ENCODE measurements at places on chromosomes 3 and 15.

- DNase-seq, result no peak
Measured at GRCh38 chr3:174907027-174907426, 47.9 kb downstream of the NAALADL2 start.

DNA sequence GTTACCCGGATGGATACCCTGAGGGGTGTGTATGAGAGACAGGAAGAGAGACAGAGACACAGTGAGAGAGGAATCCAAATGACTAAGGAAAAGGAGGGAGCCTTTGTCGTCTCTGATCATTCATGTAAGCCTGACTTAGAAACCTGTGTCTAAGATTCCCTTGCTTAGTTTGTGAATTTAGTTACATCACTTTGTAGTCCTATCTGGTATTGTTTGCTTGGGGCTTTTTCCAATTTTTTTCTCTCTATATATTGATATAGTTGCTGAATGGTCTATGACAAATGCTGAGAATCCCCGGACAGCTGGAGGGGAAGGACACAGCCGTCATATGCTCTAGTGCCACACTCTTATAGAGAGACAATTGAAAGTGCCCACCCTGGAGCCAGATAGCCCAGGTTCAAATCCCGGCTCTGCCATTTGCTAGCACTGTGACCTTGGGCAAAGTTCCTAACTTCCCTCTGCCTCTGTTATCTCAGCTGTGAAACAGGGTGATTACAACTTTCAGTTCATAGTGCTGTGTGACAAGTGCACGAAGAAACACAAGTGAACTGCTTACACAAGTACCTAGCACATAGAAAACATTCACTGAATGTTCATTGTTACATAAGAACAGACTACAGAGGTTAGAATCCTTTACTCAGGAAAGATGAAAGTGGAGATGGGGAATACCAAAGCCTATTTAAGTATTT, 6.0 kb downstream of the SLC24A5 start:
- DNase-seq, result no peak

DNA sequence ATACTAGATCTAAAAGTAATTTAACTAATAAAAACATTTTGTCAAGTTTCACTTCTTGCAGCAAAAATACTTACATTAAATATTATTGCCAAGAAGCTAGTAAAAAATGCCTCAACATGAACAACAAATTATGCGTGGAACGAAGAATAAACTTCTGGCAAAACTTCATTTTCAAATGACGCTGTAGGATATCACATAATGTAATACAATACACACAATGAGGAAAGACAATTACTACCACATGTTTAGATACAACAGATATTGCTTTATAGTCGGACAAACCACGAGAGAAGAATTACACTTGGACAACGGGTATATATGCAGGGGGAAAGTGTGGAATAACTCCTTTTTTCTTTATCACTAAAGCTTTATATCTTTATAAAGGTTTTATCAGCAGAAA, 21.6 kb downstream of the P3H2 start:
- DNase-seq, result no peak

DNA sequence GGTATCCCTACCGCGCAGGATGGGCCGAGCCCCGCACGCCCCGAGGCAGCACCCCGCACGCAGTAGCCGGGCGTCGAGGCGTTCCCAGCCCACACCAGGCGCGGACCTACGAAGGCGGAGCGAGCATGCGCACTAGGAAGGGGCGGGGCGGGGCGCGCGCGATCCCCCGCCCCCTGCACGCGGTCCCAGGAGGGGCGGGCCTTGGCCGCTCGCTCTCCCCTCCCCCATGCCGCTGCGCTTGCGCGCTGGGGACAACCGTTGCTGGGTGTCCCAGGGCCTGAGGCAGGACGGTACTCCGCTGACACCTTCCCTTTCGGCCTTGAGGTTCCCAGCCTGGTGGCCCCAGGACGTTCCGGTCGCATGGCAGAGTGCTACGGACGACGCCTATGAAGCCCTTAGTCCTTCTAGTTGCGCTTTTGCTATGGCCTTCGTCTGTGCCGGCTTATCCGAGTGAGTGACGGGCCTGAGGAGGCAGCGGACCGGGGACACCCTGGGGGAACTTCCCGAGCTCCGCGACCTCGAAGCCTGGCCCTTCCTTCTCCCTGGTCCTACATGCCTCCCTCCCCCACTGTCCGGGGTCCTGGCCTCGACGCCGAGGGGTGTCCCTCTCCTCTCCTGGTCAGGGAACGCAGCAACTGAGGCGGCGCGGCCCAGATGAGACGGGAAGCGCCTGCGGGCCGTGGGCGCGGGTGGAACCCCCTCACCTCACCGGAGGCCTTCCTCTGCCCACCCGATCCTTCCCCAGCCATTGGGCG, at the start of gene SPESP1:
TSS of gene SPESP1 (plus strand) at position 258 of the 755 bp plus-strand sequence. CDS start at position 387, 129 bp downstream.
- no peak for DNase-seq

GRCh38 chr3:4416961-4417360, 50.1 kb downstream of the SUMF1 start:
- DNase-seq, result no peak

GRCh38 chr15:78570710-78571109, 5.4 kb downstream of the CHRNA5 start:
- DNase-seq, result no peak

GRCh38 chr15:40274350-40275274, 8.3 kb downstream of the ANKRD63 start:
- DNase-seq, result peak; percentile 66

DNA sequence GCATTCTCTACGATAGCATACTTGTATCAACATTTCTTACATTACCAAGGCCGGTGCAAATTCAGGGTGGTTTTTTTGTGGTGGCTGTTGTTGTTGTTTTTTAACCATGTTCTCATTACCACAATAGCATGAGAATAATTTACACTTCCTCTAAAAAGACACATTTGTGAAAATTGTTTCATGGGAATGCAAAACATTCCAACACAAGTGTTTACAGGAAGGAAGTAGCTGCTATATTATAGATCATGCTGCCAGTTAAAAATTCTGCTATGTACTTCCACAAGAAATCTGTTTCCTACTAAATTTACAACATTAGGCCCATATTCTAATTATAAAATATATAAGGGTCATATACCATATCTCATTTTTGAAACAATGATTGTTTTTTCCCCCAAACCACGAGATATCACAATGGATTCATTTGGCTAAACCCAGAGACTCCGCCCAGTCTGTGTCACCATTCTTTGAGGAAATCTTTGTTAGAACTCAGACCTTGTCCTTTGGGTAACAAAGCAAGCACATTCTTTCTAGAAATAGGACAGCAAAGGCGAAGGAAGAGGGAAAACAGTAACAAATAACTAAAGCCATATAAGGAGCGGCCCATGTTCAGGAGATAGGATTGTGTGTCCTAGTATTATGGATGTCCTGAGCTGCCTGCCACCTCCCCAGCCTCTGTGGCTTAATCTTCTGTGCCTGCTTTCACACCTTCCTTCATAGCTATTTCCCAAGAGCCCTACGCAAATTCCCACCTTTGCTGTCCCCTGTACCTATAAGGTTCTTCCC, 60.1 kb downstream of the UACA start:
- DNase-seq, result no peak

DNA sequence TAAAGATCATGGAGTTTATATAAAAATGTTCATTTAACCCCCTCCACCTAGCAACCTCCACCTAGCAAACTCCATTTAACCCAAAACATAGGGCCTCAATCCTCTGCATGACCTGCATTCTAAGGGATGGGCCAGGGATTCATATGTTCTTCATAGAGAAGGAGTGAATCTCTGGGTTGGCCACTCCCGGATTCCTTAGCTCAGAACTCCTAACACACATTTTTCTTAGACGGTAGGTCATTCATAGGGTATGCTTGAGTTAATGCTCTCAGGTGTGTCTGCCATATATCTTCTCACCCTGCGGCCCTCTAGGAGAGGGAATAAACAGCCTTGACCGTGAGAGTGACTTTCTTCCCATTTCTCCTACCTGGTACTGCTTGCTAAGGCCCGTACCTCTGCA, 102.0 kb upstream of the IGSF10 start:
- no peak for DNase-seq

DNA sequence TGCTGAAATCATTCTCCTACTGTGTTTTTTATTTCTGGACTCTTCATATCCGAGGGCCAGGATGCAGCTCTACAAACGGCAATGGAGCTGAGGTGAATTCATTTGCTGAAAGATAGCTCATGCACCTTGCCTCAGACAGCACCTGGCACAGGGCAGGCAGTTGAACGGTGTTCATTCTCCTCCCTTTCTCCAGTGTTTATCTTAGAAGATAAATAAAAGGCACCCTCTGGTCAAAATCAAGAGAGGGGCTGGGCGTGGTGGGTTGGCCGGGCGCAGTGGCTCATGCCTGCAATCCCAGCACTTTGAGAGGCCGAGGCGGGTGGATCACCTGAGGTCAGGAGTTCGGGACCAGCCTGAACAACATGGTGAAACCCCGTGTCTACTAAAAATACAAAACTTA, 79.3 kb upstream of the LMOD3 start:
- DNase-seq, result no peak

GRCh38 chr3:169894110-169894509, 17.3 kb upstream of the SAMD7 start:
- no peak for DNase-seq

DNA sequence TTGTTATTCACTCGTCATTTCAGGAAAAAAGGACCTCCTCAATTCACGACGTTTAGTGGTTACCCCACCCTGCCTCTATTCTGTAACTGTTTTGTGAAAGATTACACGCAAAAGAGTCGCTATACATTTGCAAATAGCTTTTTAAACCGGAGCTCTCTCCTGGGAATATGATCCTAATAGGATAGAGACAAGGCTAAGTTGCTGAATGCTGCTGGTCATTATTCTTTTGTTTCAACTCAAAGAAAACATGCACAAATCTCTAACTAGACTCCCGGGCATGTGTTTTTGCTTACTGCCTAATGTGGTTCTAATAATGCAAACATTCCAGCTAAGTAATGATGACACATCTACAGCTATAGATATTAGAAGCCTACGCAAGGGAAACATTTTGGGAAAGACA, 214.6 kb upstream of the MDFIC2 start:
- DNase-seq, result no peak

GRCh38 chr15:91289324-91289723, 189.3 kb downstream of the SV2B start:
- DNase-seq, result no peak

- no peak for DNase-seq
Measured at GRCh38 chr15:63915209-63915872, 81.6 kb upstream of the HERC1 start.

DNA sequence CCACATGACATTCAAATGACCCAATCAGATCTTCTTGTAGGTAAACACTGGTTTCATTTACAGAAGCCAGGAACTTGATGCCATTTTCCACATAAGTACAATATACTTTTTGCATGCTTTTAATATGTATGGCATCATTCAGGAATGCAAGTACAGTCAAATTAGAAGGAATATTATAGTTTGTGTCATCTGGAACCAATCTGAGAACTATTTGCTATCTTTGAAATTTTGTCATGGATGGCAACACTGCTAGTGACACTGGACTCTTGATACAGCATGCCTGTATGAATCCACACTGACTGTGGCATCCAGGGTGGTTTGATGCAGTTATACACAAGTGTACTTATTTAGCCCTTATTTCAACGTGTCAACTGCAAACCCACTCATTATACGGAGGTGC, 141.6 kb downstream of the EBLN2 start:
- DNase-seq, result no peak

DNA sequence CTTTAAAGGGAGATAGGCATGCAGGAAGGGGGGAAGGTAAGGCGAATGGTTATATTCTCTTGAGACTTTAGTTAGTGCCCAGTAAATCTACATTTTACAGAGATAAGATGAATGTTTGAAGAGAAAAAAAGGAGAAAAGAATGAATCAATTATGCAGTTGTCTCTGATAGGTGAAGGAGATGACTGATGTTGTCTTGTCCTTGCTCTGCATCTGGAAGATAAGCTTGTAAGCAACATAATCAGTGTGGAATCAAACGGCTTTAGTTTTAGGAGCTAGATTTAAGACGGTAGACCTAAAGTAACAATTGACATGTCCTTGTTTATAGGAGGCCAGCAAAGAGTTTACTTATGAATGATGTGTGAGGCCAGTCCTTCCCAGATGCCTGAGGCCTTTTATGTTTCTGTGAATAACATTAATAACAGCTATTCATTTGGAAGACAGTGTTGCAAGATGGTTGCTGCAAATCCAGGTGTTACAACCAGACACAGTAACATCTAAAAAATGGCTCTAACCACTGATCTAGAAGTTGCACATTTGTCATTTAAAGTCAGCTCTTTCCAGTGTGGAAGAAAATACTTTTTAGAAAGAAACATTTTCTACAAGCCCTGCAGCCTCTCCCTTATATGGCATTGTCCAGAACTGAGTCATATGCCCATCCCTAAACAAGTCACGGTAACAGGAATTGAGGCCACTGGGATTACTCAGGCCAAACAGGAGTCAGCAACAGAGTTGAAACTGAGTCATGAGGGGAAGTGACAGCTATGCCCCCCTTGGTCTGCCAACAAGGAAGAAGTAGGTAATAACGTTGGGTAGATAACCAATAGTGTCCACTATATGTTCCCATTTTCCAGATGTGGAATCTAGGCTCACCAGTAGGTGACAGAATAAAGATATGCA, 77.5 kb upstream of the FBN1 start:
- DNase-seq, result no peak

DNA sequence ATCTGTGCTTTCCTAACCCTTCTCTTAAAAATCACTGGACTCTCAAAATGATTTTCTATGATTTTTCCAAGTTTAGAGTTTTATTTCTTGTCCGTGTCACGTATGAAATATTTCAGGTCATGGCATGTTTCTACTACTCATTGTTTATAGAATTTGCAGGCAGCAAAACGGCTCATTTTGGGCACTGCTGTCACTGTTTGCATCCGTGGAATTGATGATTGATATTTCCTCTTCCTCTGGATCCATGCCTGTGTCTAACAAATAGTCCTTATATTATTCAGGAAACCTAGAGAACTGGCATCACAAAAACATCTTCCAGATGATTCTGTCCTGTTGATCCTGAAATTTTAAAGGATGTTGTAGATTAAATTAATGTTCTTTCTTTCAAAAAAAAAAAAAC, 47.6 kb downstream of the LARS2 start:
- DNase-seq, result no peak

GRCh38 chr15:60541481-60542299, 62.7 kb upstream of the ICE2 start:
- no peak for DNase-seq

DNA sequence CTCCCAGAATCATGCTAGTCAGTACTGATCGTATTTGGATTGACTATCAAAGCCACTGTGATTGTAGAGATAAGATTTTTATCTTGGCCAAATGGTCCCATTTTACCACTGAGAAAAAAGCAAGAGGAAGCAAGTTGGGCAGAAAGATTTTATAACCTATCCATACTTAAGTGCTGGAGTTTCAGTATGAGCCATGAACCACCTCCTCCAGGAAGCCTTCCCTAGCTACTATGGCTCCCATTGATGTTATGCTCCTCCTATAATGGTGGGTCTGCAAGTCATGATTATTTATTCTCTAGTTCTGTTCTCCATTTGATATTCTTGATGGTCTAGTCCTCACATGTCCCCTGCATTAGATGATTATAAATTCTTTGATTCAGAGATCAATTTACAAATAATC, 6.6 kb downstream of the MEGF11 start:
- no peak for DNase-seq

GRCh38 chr3:1381647-1382036, 288.8 kb downstream of the CNTN6 start:
- no peak for DNase-seq

- no peak for DNase-seq
Measured at GRCh38 chr3:14795996-14796395, 22.8 kb upstream of the FGD5 start.

Measured in tibial nerve (tissue), 4 donors.